HFFc6 (cell line): ENCODE measurements at places on chromosomes 4 and X.

- no peak for DNase-seq
These were observed 6.2 kb upstream of the AFF1 start for GRCh38 chr4:86928400-86929255.

DNA sequence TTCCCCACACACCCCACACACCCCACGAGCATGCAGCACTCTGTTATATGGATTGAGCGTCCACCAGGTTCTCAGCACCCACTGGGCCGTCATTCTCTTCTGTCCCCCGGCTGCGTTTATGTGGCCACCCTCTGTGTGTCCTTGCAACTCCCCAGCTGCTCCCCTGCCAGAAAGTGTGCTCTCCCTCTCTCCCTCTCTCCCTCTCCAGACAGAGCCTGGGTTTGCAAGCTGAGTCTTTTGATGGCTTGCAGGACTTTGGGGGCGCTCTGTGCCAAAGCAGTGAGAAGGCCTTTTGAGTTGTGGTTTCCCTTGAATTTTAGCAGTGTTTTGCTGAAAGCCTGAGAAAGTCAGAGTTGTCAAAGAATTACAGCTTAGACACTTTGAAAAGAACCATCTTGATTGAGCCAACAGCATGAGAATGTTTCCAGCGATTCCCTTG lies 173.5 kb downstream of the DCLK2 start:
- no peak for DNase-seq

DNA sequence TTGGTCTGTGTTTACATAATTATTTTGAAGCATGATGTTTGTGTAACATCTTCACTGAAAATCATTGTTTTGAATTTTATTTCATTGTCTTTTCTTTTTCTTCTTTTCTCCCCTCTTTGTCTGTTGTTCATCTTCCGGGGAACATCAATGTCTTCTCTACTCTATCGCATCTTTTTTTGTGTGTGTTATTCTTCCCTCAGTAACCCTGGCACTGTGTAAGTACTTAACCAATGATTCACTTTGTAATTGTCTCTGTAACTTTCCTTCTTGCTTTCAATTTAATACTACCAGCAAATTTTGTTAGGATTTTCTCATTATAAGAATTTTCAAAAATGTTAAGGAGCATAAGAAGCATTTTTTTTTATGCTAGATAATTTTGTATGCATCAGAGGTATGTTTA lies 130.8 kb downstream of the PDLIM5 start:
- no peak for DNase-seq

DNA sequence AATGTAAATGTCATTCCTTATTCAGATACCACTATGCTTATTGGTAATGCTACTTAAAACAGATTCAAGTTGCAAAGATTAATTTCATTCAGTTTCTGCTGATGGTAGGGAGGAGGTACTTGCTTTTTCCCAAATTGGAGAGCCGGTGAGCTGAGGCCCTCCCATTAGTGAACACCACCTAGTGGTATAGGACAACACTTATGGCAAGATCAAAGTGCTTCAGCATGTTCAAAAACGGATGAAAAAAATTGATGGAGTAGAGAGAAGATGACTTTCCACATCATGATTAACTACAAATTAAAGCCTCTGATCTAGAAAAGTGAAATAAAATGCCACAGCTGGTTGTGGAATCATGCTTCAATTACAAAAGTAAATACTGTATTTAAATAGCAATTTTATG lies 112.9 kb downstream of the MBNL3 start:
- DNase-seq = no peak

- DNase-seq = no peak
These were observed 7.7 kb upstream of the PGAM4 start for GRCh38 chrX:77977095-77977494.

DNA sequence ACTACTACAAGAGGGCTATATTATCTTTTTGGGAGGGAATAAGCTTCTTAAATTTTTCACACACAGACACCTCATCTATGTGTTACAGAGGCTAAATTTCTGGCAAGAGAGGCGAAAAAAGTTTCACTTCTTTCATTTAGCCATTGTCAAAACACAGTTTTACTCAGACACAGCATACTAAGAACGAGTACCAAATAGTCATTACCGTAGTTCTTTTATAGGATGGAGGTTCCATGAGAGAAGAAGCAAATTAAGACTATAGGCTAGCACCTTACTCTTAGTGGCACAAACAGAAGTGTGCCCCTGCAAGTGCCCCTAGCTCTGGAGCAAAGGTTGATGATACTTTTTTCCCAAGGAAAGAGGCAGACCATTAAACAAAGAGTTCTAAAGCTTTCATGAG lies 26.2 kb downstream of the UGT2B7 start:
- DNase-seq = no peak

DNA sequence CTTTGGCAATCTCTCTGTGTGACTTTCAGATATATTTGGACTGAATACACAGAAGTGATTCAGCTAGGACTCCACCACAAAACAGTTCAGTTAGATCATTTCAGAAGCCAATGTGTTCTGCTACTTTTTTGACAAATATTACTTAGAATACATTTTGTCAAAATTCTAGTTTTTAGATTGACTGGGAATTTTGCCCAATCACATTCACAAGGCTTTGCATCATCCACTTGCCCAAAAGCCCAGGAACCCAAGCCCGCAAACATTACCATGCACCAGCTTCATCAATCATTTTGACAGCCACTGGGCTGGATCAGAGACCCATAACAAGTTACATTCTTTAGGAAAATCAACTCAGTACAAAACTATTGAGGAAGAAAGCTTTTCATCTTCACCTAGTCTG lies 256.6 kb upstream of the NDST3 start:
- DNase-seq = no peak

- no peak for DNase-seq
These were observed 132.7 kb downstream of the GATB start for GRCh38 chr4:151628001-151628608.

DNA sequence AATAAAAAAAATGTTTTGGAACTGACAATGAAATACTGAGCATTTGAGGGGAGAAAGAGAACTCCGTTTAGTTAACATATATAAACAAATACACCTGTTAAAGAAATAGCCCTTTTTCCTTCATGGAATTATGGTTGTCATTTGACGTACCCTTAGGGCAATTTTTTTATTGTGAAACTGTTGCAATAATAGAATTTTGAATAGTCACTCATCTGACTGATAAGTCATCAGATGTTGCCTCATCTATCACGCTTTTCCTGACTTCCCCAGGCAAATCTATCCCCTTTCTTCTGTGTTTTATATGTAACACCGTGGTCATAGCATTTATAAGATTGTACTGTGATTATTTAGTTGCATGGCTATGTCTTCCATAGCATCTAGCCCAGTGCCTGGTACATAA lies 69.0 kb upstream of the HDAC8 start:
- no peak for DNase-seq

- DNase-seq = no peak
These were observed 27.2 kb downstream of the EPGN start for GRCh38 chr4:74335341-74336021.

- no peak for DNase-seq
These were observed 27.1 kb upstream of the PNMA3 start for GRCh38 chrX:153029162-153029561.

DNA sequence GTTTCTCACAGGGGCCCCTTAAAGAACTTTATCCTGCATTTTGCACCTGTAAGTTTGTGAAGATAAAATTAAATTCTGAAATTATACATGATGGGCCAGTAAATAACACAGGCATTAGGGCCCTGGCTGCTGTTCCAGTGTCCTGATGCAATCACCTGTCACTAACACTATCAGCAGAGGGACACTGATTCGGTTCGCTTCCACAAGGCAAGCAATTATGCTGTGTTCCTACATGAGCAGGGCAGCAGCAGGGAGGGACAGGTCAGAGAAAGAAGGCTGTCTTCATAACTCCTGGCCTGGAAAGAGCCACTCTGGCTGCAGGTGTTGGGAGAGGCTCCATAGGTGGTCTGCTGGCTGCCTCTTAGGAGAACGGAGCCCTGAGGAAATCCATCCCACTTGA lies 487.3 kb downstream of the MID1IP1 start:
- no peak for DNase-seq

GRCh38 chrX:46376246-46376885 lies 168.9 kb downstream of the ZNF674 start:
- DNase-seq = peak; percentile 34

DNA sequence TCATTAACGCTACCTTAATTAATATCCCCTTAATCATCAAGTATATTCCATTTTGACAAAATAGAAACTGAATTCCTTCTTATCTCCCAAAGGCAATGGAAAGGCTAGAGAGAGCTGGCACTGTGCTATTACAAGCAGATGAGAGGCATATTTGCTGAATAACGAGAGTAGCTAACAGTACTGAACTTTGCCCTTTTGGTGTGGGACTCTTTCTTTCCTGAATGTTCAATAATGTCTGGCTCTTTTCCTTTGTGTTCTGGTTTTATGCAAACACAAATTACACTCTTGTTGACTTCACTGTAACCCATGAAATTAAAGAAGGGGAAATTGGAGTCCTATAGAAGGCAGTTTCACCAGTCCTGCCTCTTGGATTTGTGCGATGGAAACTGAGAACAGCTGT lies 63.5 kb downstream of the SHROOM3 start:
- DNase-seq = no peak

- peak; percentile 16 for DNase-seq
These were observed 172.2 kb downstream of the PPARGC1A start for GRCh38 chr4:23717528-23718248.

DNA sequence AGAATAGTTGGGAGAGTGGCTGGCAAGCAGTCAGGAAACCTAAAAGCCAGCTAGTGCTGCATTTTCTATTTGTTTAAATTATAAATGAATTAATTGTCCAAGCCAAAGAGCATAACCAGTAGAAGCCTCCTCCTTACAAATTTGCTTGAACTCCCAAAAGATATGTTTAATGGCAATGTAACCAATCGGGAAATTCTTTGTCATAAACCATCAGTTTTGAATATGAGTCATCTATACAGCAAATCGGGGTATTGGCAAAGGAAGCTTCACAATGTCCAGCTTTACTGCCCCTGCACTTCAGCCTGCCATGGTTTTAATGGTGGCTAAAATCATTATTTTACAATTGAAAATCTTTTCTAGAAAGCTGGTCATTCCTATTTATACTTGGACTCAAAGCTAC lies 216.6 kb downstream of the SHROOM3 start:
- DNase-seq = no peak

DNA sequence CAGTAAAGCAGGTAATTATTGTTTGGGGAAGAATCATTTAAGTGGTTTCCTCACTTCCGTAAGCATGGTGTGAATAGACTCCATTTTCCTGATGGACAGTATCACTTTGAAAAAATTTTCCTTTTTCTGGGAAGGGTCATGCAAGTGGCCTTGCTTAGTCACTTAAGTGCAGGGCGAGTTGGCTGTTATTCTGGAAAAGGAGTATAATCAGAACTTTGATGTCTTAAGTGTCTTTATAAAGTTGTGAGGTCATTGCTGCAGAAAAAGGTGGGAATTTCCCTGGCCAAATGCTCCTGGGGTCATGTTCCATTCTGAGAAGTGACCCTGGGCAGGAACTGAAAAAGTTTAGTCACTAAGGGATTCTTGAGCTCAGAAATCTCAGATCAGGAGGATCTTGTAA lies 146.1 kb upstream of the OTUD4 start:
- no peak for DNase-seq

GRCh38 chr4:177313263-177313662 lies 3.6 kb downstream of the NEIL3 start:
- DNase-seq = no peak

GRCh38 chr4:109278594-109279031 lies 23.8 kb downstream of the COL25A1 start:
- DNase-seq = no peak

- no peak for DNase-seq
These were observed 352.3 kb downstream of the PDGFC start for GRCh38 chr4:156619154-156619934.

DNA sequence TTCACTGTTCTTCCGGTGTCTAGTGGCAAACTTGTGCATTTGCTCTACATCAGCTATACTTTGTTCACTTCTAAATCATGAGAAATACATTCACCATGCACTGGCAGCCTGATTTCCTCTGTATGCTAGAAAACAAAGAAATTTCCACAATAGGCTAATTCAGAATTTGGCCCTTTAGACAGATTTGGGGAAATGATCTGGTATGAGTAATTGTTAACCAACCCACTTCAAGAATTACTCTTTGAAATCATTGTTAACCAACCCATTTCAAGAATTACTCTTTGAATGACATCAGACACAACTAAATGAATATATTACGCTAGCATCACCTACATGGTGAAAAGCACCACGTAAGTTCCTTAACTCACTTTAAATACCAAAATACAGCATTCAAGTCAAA lies 14.6 kb downstream of the APBB2 start:
- no peak for DNase-seq
